ENCODE measurements at places on chromosomes 2 and 18.

DNA sequence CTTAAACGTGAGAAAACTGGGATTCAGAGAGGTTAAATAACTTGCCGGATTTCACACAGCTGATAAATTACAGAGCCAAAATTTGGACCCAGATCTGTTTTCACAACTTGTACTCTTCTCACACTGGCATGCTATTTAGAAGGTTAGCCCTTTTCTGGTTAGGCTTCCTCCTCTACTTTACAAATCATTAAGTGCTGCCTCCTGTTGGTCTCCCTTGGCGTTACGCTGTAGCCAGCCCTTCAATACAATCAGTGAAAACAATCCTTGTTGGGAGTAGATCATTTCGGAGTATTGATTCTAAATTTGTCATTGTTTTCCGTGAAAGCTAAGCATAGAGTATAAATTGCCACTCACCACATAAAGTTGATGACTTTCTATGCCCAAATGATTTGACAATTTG is 153.5 kb downstream of the ARHGAP15 start:
- no peak for DNase-seq

- DNase-seq: no peak
Measured at GRCh38 chr2:105990624-105991023, 203.5 kb downstream of the UXS1 start.

GRCh38 chr2:84880645-84881521 is at the start of gene TRABD2A:
Gene TRABD2A (minus strand): TSS chr2:84881084. CDS start chr2:84881039, 45 bp downstream.
- no peak for DNase-seq

DNA sequence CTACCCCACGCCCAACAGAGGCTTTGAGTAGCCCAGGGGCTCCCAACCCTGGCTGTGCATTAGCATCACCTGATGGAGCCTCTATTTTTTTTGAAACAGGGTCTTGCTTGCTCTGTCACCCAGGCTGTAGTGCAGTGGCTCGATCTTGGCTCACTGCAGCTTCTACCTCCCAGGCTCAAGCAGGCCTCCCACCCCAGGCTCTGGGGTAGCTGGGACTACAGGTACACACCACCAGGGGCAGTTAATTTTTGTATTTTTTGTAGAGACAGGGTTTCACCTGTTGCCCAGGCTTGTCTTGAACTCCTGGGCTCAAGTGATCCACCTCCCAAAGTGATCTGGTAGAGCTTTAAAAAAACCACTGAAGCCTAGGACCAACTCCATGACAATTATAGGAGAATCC is 394.8 kb upstream of the ATP5MC3 start:
- DNase-seq: no peak

DNA sequence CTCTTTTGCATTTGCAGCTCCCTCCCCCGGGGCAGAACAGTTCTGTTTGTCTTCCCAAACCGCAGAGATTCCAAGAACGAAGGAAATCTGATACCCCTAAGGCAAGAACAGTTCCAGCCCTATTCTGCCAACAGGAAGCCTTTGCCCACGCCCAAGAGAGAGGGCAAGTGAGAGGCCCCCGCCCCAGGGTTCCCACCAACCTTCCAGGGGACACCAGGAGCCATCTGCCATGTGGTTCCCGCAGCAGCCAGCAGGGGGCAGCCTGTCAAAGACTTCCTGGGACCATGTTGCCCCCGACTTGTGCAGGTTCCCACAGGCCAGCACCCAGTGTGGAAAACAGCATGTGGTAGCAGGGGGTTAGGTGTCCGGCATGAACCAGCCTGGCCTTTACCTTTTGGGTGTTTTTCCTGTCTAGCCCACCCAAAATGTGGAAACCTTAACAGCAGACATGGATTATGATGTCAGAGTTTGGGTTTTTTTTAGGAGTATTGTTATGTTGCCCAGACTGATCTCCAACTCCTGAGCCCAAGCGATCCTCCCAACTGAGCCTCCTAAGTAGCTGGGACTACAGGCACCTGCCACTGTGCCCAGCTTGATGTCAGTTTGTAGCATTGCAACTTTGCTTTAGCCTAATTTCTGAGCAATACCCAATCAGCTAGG is 21.7 kb upstream of the EFHD1 start:
- DNase-seq: no peak

DNA sequence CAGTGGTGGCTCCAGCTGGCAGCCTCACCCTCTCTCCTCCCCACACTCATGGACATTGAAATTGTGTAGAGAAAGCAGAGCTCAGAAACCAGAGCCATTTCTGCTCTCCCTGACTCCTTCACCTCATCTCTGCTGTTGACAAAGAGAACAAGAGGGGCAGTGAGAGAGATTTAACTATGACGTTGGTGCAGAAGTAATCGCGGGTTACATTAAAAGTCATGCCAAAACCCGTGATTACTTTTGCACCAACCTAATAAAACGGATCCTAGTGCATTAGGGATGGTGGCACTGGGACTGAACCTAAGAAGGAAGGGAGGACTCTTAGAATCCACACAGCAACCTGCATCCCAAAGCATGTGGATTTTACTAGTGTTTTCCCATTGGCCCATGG is 113.3 kb upstream of the CDC42EP3 start:
- no peak for DNase-seq

DNA sequence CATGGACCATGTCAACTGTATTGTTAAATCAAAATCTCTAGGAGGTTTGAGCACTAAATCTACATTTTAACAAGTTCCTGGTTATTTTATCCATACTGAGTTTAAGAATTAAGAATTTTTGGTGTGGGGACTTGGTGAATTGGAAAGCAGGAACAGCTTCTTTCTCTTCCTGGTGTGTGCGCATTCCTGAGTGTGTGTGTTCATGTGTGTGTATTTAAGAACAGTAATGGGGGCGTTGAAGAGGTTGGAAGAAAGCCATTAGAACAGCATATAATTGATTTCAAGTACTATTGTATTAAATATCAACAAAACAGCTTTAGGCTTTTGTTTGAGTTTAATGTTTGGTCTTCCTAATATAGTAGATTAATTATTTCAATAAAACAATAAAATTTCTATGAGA is 801.3 kb upstream of the ID2 start:
- DNase-seq: no peak

DNA sequence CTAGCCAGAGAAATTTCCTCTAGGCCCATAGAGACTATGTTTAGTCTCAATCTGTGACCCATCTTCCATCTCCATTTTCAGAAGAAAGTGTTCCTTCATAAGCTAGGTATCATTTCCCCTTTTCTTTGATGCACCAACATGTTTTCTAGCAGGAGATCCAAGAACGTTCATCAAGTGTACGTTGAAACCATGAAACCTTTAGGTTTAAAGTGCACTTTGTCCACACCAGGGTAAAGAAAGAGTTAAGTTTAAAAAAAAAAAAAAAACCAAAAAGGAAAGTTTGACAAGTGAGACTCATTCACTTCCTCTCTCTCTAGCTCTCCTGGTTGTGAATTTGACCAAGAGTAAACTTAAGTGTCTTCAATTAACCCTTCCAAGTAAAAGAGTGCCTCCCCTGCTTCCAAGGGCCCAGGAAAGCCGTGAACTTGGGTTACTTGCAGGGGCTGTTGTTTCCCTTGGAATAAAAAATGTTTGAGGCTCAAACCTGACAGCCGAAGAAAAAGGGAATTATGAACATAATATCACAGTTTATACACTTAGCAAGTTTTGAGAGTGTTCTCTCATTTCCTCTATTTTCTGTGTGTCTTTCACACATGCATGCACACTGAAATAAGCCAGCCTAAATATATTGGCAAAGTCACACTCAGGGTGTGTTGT is 56.7 kb downstream of the LBH start:
- DNase-seq: no peak

DNA sequence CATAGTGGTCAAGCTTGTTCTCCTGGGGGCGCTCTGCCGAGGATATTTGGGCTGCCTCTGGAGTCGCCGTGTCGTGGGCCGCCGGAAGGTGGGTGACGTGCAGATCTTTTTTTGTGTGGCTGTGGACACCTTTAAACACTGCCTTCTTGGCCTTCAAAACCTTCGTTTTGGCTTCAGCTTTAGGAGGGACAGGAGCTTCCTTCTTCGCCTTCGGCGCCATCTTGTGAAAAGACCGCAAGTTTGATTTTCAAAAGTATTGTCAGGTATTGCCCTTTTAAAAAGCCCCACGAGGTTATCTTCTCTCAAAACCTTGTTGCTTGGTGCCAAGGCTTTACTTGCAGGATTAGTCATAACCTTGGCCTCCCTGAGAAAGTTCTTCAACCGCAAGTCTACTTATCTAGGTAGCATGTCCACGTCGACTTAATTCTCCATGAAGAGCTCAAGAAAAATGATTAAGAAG is 20.8 kb downstream of the LAMA3 start:
- DNase-seq: no peak

Measured in LNCaP clone FGC (cell line).